ENCODE measurements at places on chromosomes 13 and 19.

DNA sequence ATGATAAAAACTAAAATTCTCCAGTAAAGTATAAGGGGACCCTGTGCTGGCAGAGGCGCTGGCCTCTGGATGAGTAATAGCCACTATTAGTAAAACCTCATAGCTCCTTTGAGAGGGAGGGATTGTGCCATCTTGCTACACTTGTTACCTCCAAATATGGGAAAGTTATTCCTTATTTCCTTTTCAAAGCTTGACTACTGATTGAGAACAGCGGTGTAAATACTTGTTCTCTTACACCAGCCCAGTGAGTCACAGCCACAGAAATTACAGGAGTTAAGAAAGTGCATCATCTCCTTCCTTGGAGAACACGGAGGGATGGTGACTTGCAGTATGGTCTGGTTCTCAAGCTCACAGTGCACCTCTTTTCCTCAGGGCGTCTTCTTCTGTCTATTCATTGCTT lies 379.0 kb downstream of the EFNB2 start:
- DNase-seq, result no peak

- no peak for DNase-seq
Measured at GRCh38 chr13:70255406-70255991, 147.2 kb upstream of the KLHL1 start.

DNA sequence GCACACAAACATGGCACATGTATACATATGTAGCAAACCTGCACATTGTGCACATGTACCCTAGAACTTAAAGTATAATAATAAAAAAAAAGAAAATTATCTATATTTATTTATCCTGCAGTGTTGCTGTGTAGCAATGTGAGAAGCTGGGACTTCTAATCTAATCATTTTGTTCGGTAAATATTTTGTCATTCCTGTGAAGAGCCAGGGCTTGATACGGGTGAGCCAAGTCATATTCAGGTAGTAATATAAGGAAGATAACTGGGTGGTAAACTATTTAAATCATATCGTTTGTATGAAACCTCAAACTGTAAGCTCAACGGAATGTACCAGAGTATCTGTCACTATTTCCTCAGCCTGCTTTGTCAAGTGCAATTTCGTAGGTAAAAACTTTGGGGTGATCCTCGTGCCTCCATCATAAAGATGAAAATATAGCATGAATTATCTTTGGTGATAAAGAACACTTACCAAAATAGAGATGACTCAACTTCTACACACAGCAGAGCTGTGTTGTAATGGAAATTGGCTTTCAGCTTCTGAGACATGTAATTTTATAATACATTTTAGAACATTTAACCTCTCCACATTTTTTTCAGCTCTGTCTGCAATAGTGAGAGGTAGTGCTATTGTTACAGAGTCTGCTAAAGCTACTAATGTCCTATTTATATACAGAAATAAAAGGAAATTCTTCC lies 92.9 kb downstream of the PCDH9 start:
- DNase-seq, result no peak

GRCh38 chr13:54705738-54706137 lies 1677.1 kb downstream of the OLFM4 start:
- no peak for DNase-seq

GRCh38 chr13:104784891-104785290 lies 1718.7 kb upstream of the SLC10A2 start:
- DNase-seq, result no peak

DNA sequence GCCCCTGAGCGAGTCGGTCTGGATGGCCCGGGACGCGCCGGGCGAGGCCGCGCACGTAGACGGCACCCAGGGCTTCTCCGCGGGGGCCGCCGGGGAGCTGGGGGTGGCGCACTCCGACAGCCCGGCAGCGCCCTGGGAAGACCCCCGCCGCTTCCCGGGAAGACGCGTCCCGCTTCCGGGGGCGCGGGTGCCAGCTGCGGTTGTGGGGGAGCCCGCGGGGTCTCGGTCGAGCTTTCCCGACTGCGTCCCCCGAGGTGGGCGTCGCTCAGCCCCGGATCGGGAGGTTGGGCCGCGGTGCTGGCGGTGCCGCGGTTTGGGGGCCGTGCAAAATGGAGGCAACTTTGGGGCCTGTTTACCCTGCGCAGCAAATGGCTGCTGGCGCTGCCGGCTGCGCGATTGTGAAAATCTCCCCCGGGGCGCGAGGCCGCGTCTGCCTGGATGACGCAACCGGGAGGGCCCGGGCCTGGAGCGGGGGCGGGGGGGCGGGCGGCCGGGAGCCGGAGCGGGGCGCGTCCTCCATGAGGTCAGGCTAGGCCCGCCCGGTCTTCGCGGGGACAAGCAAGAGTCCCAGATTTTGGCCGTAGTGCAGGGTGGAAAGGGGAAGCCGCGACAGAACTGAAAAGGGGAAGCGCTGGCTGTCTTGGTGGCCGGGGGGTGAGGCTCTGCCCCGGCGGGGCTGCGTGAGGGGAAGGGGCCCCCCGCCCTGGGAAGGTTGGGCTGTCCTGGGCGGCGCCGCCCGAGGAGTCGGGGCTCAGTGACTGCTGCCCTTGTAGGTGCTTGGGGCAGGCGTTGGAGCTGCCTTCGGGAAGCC lies 11.3 kb downstream of the PEAK3 start:
- peak; percentile 79 for DNase-seq

- no peak for DNase-seq
Measured at GRCh38 chr19:30882411-30883005, 466.7 kb downstream of the TSHZ3 start.

Measured in pancreas (tissue), 10 donors.